H7 (cell line): ENCODE measurements at places on chromosomes 3 and 15. TPM values are rescaled to one million over a fixed set of nuclear protein-coding genes. Genes with fewer than 3 reads are reported as not detected.
A peak's percentile ranks its signal among the peaks of the same experiment; 100 is the strongest.

- peak; percentile 33 for DNase-seq
Observed at GRCh38 chr15:77035584-77035983, 35.3 kb downstream of the TSPAN3 start.

GRCh38 chr3:189148081-189148507 is 23.7 kb upstream of the TPRG1 start:
- DNase-seq = peak; percentile 35

DNA sequence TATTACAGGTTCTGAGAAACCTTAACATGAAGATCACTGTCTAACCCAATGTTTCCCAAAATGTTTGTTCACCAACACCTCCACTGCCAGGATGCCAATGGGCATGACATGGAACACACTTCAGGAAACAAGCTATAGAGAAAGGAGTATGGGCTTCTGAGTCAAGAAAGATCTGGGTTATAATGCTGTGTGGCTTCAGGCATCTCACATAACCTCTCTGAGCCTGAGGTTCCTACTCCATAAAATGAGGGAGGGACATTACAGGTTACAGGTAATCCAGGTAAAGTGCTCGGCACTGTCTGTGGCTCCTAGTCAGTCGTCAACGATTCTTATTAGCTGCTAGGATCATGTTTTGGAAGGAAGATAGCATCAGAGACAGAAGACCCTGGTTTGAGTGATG is 126.4 kb upstream of the SMAD3 start:
- DNase-seq = no peak

Gene ALG1L2
- total RNA-seq = 1.3 and 1.7 TPM in 2 replicates

DNA sequence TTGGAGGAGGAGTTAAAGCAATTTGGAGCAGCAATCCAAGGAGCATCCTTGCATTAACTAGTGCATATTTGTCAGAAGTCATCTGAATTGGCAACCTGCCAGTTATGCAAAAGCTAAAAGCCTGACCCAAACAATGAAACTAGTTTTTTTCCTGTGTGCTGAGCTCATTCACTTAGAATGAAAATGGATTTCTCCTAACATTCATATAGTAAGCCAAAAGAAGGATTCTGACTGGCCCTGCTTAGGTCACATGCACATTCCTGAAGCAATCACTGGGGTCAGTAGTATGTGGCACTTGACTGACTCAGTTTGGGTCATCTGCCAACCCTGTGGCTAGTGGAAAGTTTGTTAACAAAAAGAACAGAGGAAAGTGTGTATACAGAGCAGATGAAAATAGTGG is 30.5 kb downstream of the OXSM start:
- DNase-seq = peak; percentile 4

DNA sequence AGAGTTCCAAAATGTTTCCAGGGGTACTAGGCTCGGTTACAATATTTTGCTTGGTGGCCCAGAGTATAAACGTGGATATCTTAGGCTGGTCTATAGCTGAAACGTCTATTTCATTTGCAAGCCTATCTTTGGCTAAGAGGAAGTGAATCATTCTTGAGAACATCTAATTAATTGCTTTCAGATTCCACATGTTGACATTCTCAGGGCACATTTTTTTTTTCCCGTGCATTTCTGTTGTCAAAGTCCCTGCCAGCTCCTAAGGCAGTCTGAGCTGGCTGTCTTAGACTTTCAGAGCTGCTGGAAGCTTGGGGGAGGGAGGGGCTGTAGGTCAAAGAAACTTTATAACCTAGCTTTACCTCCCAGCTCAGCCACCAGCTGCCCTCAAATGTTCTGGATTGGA is 23.2 kb upstream of the LAMP3 start:
- DNase-seq = no peak

Gene WDR93
- total RNA-seq = not detected in 2 replicates

- DNase-seq = no peak
Observed at GRCh38 chr3:65524584-65524983, 514.1 kb downstream of the MAGI1 start.

DNA sequence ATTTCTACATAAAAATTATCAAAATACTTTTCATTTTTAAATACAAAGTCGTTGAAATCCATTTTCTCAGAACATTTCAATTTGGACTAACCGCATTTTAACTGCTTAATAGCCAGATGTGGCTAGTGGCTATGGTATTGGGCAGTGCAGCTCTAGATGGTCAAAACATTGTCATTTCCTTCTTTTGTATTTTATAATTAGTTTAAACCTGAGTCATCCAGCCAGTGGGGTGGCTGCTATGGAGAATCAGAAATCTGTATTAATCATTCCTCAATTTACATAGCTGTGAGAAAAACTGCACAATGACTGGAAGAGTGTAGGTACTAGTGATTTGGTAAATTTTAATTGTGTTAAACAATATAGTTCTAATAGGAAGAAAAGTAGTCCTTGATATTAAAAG is 245.3 kb downstream of the PDZRN3 start:
- DNase-seq = no peak

Gene SCG3
- 8.9 and 19.0 TPM in 2 replicates for total RNA-seq

GRCh38 chr3:2023959-2024358 is 74.7 kb upstream of the CNTN4 start:
- DNase-seq = no peak

GRCh38 chr15:62447742-62448141 is 282.7 kb upstream of the C2CD4B start:
- DNase-seq = no peak

DNA sequence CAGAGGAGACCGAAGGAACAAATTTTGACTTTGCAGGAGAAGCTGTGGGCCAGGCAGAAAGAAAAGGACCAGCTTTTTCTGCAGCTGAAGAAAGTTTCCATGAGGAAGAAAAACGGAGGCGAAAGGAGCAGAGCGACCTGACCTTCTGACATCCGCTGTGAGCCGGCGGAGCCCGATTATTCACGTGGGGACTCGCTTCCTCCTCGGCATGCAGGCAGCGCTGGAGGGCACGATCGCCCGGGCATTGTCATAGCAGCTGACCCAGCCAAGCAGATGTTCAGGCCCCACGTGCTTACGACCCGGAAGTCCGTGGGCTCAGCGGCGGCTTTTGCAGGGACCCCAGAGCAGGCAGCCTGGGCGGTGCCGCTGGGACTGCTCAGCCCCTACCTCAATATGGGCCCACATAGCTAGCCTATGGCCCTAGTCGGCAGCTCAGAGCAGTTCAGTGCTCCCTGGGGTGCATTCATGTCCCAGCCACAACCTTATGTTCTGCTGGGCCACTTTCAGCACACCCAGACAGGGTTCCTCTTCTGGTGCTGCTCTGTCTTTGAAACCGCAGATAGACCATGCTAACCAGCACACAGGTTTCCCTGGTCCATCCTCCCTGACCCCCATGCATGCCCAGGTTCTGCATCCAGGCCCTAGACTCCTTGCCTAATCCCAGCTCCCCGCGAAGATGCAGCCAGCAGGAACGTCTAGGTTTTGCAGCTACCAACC is 10.5 kb upstream of the EIF4A2 start:
- peak; percentile 65 for DNase-seq

Gene CACNA2D2
- total RNA-seq = 5.5 and 5.9 TPM in 2 replicates

DNA sequence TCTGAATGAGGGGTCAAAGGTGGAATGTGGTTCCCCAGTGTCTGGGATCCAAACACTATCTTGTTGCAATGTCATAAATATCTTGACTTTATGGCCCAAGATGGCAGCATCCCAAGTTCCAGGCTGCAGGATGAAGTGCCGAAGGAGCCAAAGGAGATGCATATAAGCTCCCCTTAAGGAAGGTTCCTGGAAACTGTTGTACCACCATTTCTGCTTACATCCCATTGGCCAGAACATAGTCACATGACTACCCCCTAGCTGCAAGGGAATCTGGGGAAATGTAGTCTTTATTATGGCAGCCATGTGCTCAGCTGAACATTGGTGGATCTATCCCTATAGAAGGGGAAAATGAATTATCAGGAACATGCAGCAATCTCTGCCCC is 54.3 kb downstream of the BDH1 start:
- DNase-seq = peak; percentile 59
